Frontal cortex (tissue), 4 donors: ENCODE measurements at places on chromosomes 1 and 21. TPM values are rescaled to one million over a fixed set of nuclear protein-coding genes. Genes with fewer than 3 reads are reported as not detected.

LCE1D gene
- not detected for total RNA-seq

S100A8 gene
- total RNA-seq = 7.3 TPM

CCDC27 gene
- total RNA-seq = not detected

C1orf94 gene
- total RNA-seq = under 0.01 TPM

AADACL3 gene
- not detected for total RNA-seq

OR6Y1 gene
- total RNA-seq = not detected

SMPDL3B gene
- 0.82 TPM for total RNA-seq

FAM229A gene
- 2.0 TPM for total RNA-seq

LYPD8 gene
- not detected for total RNA-seq

GBP7 gene
- not detected for total RNA-seq

DHRS3 gene
- 13.0 TPM for total RNA-seq

ATAD3B gene
- 10.6 TPM for total RNA-seq

NBPF6 gene
- not detected for total RNA-seq

CA6 gene
- total RNA-seq = not detected

ZNHIT6 gene
- total RNA-seq = 11.4 TPM

DISP3 gene
- 12.2 TPM for total RNA-seq

ASAP3 gene
- total RNA-seq = 7.7 TPM

DMRTA2 gene
- 1.2 TPM for total RNA-seq

KIRREL1 gene
- 13.5 TPM for total RNA-seq

HPCA gene
- 21.6 TPM for total RNA-seq

IL20 gene
- total RNA-seq = not detected

IQGAP3 gene
- total RNA-seq = 1.2 TPM

TRIM17 gene
- total RNA-seq = 1.6 TPM

CHI3L2 gene
- total RNA-seq = 0.41 TPM

F5 gene
- total RNA-seq = not detected

ARHGEF16 gene
- not detected for total RNA-seq
